K562 (cell line): ENCODE measurements at places on chromosomes 2 and 18. TPM values are rescaled to one million over a fixed set of nuclear protein-coding genes. Genes with fewer than 3 reads are reported as not detected.

The VWC2L gene
- not detected in 2 replicates for polyA plus RNA-seq

The NXPH2 gene
- not detected in 2 replicates for polyA plus RNA-seq

DNA sequence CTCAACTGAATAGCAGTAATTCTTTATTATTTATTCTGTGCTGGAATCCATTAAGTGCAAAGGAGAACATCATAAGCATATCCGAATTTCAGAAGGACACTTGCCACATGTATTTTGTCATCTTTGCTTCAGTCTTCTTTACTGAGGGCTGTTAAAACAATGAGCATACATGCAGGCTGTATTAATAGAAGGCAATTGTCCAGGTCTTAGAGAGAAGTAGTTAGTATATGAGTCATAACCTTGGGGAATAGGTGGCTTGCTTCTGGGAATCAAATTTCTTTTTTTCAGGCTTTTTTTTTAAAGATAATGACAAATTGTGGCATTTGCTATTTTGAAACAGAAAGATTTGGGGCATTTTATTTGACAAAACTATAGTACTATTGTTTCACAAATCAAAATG lies 773.5 kb downstream of the CNTNAP5 start:
- DNase-seq = no peak

DNA sequence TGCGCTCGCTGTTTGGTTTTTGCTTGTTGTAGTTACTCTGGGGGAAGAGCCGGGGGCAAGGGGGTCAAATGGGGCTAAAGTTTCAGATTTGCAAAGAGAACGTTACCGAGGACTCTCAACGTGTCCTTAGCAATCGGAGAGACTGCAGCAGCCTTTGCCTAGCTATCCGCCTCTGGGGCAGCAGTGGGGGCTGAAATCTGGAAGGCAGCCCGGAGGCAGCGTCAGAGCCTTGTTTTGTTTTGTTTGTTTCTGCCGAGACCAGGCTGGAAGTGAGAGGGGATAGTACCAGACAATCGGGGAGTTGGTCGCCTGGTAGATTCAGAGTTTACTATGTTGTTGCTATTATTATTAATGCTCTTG lies 1.2 kb downstream of the CDH20 start:
- no peak for DNase-seq

- no peak for DNase-seq
These were observed 543.5 kb upstream of the HNMT start for GRCh38 chr2:137420744-137421143.

DNA sequence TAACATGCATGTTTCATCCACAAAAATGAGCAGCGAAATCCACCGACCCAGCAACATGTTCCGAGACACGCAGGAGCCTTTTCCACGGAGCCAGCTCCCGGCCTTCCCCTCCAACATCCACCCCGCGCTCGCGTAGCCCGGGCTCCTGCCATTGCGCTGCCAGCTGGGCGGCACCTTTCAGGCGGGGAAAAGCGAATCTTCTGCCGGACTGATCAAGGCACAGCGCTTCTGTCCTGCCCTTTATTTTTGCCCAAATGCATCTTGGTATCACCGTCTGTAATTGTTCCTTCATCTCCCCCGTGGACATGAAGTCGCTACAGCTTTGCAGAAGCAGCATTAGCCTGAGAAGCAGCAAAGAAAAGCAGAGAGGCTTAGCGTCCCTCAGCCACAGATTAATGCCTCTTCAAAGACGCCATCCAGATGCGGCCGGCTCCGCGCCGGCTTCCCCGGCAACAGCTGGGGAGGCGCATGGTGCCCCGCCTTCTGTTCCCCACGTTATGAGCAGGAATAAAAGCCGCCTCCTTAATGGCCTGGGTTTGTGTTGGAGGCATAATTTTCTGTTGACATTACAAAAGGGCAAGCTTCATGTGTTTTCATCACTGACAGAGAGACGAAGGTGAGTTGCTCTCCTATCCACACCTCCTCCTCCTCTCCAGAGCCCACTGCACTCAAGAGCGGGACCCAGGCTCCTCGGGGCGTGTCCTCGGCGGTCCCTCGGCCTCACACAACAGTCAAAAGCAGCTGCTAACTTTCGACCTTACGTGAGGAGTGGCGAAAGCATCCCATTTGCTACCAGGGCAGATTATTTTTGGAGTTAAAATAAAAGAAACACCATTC lies 122.1 kb upstream of the SALL3 start:
- DNase-seq = no peak

DNA sequence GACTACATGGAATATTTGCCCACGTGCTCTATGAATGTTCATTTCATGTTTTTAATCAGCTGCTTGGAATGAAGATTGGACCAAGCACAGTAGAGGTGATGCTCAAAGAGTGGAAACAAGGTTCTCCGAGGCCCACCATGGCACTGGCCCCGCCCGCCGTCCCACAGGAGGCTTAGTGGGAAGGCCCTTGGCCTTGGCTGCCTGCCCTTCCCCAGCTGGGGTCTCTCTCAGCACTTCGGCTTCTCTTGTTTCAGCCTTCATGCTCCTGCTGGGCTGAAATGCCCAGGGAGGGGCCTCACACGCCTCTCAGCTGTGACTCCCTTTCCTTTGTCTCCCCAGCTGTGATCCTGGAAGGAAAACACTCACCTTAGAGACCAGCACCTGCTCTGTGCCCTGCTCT lies 833.2 kb downstream of the GALR1 start:
- no peak for DNase-seq

DNA sequence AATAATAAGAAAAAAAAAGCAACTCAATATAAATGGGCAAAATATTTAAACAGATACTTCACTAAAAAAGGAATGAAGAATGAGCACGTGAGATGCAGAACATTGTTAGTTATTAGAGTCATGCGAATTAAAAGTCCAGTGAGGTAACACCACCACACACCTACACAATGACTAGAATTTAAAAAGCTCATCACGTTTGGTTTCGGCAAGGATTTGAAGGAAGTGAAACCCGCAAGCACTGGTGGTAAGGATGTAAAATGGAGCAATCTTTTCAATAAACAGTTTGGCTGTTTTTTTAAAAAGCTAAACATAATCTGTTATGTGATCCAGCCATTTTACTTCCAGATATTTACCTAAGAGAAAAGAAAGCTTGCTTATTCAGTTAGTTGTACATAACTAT lies 1181.6 kb upstream of the CELF4 start:
- DNase-seq = no peak

DNA sequence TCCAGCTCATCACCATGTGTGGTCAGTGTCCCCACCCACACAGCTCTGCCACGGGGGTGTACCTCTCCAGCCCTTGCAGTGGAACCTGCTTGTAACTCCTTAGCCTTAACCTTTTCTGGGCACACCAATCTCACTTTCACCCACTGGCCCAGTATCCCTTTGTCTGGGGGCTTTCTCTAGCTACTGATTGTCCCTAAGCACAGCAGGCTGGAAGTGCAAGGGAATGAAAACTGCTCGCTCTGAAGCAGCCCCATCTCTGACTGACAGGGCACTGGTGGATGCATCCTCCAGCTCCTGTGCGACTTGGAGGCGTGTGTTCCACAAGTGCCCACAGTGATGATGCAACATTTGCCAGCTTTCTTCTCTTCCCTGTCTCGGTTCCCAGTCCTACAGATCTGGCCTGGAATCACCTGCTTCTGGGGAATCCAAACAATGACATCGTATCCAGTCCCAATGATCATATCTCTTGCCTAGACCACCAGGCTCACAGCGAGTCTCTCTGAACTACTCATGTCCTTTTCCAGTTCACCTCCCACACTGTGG lies 33.6 kb downstream of the SCTR start:
- DNase-seq = no peak

GRCh38 chr2:28726177-28726576 lies 25.5 kb upstream of the PPP1CB start:
- no peak for DNase-seq

DNA sequence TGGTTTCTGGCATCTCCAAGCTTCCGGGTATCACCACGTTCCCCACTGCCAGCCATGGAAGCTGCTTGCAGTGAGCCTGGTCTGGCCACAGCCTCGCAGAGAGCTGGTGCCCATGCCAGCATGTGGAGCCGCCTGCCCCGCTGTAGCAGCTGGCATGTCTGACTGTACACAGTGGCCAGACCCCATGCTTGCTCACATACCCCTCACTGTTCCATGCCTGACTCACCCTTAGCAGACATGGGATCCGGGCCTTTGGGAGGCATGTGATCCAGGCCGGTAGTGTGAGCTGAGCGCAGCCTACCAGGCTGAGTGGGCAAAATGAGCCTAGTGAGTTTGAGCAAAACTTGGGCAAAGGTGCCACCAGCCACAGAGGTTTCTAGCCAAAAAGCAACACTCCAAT lies 18.8 kb upstream of the RPRD1A start:
- DNase-seq = no peak
